ENCODE measurements at places on chromosomes 7 and 10.

- no peak for DNase-seq
Measured at GRCh38 chr7:83702446-83702845, 53.5 kb upstream of the SEMA3E start.

- DNase-seq = no peak
Measured at GRCh38 chr10:3222626-3223025, 50.0 kb upstream of the PITRM1 start.

DNA sequence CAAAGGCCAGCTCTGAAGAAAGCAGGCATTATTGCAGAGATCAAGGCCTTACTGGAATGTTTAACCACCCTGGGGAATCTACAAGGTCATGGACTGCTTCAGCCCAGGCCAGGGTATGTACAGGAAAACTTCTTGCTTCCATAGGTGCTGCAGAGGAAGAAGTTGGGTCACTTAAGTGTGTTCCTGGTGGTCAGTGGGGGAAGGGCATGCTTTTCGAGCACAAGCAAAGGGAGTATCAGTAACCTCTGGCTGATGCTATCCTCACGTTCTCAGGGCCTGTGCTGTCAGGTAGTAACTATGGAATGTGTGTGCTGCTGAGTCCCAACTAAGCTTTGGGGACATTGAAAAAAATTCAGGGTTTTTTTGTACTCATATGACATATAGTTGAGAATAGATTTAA lies 234.0 kb upstream of the SP4 start:
- no peak for DNase-seq

- no peak for DNase-seq
Measured at GRCh38 chr10:20644421-20644820, 252.7 kb downstream of the NEBL start.

DNA sequence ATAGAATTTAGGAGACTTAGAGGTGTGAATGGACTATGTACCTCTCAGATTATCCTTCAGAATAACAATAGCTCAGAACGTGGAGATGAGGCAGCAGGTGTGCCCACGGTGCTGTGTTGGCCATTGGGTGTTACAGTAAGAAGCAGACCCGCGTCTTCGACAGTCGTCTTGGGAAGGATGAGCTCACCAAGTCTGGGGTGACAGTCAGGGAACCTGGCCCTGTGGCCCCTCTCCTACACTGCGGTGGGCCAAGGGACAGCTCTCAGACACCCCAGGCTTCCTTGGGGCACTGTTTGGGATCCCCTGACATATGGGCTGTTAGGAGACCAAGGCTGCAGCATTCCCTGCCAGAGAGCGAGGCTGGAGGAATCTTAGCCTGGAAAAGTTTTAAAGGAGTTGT lies 88.5 kb downstream of the ACTR3B start:
- DNase-seq = no peak

- DNase-seq = no peak
Measured at GRCh38 chr10:62924344-62924748, 108.2 kb upstream of the EGR2 start.

GRCh38 chr7:33671531-33672262 lies 233.6 kb upstream of the BMPER start:
- no peak for DNase-seq

- DNase-seq = no peak
Measured at GRCh38 chr7:68550027-68550426, 1048.2 kb upstream of the AUTS2 start.

GRCh38 chr10:3482200-3482993 lies 302.6 kb downstream of the KLF6 start:
- peak; percentile 58 for DNase-seq

DNA sequence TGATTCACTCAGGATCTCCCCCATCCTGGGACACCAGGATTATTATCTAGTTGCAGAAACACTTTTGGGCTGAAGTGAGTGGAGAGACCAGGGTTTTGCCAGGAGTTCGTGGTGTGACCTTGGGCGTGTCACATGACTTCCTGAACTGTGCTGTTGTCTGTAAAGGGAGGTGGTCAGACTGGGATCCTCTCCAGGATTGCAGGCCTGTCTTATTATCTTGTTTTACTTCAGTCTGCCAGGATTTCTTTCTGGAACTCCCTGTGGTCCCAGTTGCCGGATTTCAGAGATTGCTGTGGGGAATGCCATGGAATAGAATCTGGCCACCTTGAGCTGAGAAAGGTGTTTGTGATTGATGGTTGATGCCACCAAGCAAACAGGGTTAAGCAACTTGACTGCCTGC lies 35.8 kb downstream of the CRCP start:
- DNase-seq = no peak

DNA sequence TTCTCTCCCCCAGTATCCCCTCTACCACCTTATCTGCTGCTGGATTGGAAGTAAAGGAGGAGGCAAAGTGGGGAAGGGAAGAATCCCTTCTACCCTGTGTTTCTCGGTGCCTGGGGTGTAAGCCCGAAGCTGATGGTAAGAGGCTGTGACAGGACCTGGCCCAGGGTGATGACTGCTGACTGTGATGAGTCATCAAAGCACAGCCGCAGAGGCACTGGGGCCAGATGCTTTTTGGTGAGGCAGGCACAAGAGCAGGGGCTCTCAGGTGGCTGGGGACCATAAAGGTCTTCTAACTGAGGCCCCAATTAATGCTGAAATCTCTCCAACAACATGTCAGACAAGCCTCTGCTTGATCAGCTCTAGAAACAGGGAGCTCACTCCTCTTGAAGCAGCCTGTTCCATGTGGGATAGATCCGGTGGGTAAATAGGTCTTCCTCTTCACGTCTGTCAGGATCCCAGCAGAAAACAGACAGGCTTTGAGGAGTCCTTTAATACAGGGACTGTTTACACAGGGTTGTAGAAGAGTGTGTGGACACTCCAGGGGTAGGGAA lies 86.1 kb upstream of the PCBD1 start:
- DNase-seq = no peak

GRCh38 chr7:129367700-129368388 lies 66.4 kb upstream of the STRIP2 start:
- DNase-seq = peak; percentile 69

- DNase-seq = no peak
Measured at GRCh38 chr10:78846071-78846470, 222.7 kb upstream of the ZMIZ1 start.

DNA sequence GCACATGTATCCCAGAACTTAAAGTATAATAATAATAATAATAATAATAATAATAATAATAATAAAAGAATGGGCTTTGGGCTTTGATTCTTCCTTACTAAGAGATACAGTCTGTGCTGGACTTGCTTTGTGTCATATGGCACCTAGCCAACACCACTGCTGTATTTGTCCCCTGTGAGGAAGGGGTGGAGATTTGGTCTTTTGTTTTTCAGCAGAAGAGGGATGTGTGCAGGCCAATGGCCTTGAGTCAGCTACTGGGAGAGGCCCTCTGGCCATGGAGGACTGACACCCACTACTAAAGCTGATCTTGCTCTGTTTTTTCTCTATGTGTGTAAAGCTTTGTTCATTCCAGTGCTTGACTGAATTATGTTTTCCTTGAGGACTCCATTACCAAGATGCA lies 573.0 kb upstream of the PCDH15 start:
- no peak for DNase-seq

DNA sequence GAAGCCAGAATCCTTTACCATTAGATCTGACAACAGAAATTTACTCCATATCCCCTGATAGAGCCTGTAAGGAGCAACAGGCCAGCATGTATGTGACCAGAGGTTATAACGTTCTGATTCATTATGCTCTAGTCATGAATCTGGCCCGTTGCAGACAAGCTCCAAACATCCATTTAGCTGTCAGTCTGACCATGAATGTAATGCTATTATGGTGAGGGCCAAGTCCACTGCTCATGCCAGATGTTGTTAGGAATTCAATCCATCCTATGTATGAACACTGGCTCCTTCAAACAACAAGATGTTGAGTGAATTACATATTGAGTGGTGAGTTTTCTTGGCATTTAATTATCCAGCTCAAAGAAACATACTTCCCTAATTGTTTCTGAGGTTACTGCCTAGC lies 610.1 kb upstream of the ANKRD30A start:
- no peak for DNase-seq

DNA sequence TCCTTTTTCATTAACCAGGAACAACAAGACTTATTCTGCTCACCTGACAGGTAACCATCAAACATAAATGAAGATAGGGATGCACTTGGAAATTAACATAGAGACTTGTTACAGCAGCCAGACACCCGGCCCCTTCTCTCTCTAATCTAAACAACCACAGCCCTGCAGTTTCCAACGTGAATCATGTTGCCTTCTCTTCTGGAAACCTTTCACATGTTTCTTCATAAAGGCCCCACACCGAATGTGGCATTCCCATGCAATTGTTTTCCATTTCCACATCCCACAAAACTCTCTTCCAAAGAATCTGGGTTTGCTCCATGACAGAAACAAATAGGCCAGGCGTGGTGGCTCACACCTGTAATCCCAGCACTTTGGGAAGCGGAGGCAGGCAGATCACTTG lies 15.0 kb upstream of the WDR86 start:
- DNase-seq = no peak

DNA sequence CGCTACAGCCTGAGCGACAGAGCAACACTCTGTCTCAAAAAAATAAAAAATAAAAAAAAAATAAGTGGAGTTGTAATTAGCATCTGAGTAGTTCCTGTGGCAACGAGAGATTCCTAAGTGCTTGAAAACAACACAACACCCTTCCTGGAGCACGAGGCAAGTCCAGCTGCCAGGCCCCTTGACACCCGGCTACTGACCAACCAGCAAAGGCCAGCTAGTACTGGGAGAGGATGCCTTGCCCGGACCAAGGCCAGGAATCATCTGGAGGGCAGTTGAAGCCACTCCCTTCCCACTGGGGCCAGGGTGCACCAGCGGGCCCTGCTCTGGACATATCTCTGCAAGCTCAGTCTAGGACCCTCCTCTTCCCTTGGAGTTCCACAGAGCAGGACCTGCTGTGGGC lies 536 bp downstream of the C10orf105 start:
- DNase-seq = no peak

- no peak for DNase-seq
Measured at GRCh38 chr7:73427902-73428787, 5.4 kb upstream of the FZD9 start.
